Heart right ventricle (tissue), 16 donors: ENCODE measurements at places on chromosomes 5 and 9. TPM values are rescaled to one million over a fixed set of nuclear protein-coding genes. Genes with fewer than 3 reads are reported as not detected.

The INPP5E gene
- 7.4 TPM for total RNA-seq

- no peaks in the 10 kb centered on the region for H3K36me3 ChIP-seq
- H3K4me1 ChIP-seq, result peaks cover 1% of the 10 kb centered on the region
- no peak overlapping the region for H3K4me3 ChIP-seq
- no peak overlapping the region for H3K27ac ChIP-seq
- H3K27me3 ChIP-seq, result peaks cover 12% of the 10 kb centered on the region
These were observed 167.5 kb downstream of the SYK start for GRCh38 chr9:90969021-90969675.

DNA sequence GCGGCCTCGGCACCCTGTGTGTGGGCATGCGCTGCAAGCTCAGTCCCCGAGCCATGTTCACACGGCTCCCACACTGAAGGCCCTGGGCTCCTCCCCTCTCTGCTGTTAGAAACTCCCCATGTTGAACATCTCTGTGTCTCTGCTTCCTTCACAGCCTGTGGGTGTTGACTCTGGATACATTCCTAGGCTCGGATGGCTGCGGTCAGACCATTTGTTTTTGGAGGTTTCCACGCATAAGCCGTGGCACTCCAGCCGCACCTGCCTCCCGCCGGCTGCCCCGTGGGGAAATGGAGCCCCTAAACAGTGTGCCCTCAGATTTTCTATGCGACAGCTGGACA lies 31.2 kb upstream of the LRRC14B start:
- no peak for DNase-seq
- H3K27me3 ChIP-seq, result peaks cover 31% of the 10 kb centered on the region
- no peaks in the 10 kb centered on the region for H3K4me1 ChIP-seq
- no peak overlapping the region for H3K4me3 ChIP-seq
- no peaks in the 10 kb centered on the region for H3K36me3 ChIP-seq

DNA sequence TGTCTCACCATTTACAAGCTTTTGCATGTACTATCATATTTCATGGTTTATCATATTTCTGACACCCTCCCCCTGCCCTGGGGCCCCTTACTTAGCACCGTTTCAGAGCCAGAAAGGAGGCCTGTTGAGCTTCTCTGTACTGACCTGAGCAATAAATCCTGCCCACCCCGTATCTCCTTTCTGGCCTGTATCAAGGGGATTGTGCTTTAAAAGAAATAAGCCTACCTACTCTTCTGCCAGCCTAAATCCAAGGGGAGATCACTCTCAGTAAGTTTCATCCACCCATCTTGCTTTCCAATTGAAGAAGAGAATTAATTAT lies 54.0 kb upstream of the FST start:
- DNase-seq, result no peak
- H3K27ac ChIP-seq, result no peak overlapping the region
- no peak overlapping the region for H3K4me3 ChIP-seq

- no peaks in the 10 kb centered on the region for H3K4me1 ChIP-seq
- H3K27me3 ChIP-seq, result no peaks in the 10 kb centered on the region
- H3K27ac ChIP-seq, result no peak overlapping the region
- H3K36me3 ChIP-seq, result no peaks in the 10 kb centered on the region
These were observed 74.9 kb downstream of the PDE8B start for GRCh38 chr5:77285251-77285841.

- no peaks in the 10 kb centered on the region for H3K36me3 ChIP-seq
- no peak overlapping the region for H3K4me3 ChIP-seq
- H3K4me1 ChIP-seq, result peaks cover 77% of the 10 kb centered on the region
- no peak for DNase-seq
These were observed 7.3 kb downstream of the PCDH1 start for GRCh38 chr5:141870871-141871270.

DNA sequence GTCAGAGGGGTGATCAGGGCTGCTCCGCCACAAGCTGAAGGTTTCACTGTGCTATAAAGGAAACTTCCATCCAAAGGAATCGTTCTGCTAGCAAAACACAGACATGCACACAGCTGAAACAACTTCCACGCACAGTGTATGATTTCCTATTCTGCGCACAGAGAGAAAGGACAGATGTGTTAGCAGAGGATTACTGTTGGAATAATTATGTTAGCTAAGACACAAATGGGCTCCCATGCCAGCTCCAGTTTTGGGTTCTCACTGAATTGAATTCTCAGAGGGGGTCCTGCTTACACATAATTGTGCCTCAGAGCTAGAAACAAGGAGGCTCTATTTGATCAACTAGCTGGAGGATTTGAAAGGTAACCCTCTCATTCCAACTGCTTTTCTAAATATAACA lies 352.4 kb downstream of the IRX2 start:
- H3K36me3 ChIP-seq, result no peaks in the 10 kb centered on the region
- H3K4me1 ChIP-seq, result no peaks in the 10 kb centered on the region
- H3K27me3 ChIP-seq, result peaks cover 6% of the 10 kb centered on the region
- no peak overlapping the region for H3K27ac ChIP-seq

GRCh38 chr5:8756498-8757084 lies 789.3 kb downstream of the SEMA5A start:
- DNase-seq, result no peak
- no peak overlapping the region for H3K27ac ChIP-seq
- H3K27me3 ChIP-seq, result no peaks in the 10 kb centered on the region
- no peaks in the 10 kb centered on the region for H3K4me1 ChIP-seq
- no peak overlapping the region for H3K4me3 ChIP-seq

The LCN6 gene
- total RNA-seq, result 2.7 TPM

DNA sequence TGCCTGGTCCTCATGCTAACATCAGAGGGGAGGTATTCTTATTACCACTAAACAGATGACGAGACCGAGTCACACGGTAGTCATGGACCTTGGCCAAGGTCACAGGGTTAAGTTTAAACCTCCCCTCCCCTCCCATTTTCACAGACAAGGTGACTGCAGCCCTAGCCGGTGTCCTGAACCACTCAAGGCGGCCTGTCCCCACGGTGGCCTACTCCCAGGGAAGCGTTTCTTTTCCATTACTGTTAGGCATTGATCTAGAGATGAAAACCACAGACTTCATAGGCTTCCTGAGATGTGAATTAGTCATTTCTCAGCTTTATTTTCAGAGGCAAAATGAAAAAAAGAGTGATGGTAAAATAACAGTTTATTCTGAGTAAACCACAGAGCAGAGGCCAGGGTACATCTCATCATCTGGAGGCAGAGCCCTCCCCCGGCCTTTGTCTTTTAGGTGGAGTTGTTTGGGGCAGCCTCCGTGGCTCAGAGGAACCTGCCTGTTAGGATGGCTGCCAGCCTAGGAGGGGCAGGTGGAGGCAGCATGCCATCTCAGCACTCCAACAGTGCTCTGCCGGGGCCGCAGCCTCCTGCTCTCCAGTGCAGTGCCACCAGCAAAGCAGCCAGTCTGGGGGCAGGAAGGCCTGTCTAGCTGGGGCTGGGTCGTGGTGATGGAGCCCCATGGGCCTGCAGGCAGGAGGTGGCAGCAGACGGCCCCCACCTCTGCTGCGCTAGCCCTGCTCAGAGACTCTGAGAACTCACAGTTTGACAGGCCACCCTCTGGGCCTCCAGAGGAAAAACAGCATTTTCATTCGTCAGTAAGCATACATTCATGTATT lies 71.2 kb downstream of the RAPGEF1 start:
- H3K4me3 ChIP-seq, result no peak overlapping the region
- no peak for DNase-seq

GRCh38 chr9:70979966-70980365 lies 141.5 kb downstream of the TRPM3 start:
- no peak overlapping the region for H3K27ac ChIP-seq
- no peak overlapping the region for H3K4me3 ChIP-seq
- no peak for DNase-seq
- H3K36me3 ChIP-seq, result no peaks in the 10 kb centered on the region
- H3K4me1 ChIP-seq, result no peaks in the 10 kb centered on the region

DNA sequence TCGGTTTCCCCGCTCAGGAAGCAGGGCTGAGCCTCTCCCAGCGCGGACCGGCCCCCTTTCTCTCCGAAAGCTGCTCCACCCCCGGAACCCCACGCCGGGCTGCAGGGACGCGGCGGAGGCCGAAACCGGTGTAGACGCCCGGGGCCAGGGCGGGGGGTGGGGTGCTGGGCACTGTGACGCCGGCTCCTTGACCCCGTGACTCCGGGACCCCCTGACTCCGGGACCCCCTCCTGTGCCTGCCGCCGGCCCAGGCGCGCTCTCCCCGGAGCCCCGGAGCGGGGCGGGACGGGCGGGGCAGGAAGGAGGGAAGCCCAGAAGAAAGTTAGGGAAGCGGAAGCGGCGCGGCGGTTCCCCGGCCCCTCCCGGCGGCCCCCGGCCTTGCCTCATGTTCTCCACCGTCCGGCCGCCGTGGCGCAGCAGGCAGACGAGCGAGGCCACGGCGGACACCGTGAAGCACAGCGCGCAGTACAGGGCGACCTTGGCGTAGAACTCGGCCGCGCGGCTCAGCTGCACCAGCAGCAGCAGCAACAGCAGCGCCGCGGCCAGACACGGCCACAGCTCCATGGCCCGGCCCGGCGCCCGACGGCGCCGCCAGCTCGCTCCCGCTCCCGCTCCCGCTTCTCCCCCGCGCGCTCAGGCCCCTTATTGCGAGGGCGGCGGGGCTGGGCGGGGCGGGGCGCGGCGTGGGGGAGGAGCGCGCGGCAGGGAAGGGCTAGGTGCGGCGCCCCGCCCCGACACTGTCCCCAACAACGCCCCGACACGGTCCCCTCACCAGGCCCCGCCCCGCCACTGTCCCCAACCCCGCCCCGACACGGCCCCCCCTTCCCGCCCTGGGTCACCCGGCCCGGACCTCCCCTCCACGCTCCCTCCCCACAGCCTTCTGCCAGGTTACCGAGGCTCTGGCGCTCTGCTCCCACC lies at the start of gene AGPAT2:
TSS of gene AGPAT2 (minus strand) at position 664 of the 918 bp plus-strand sequence. CDS start at position 564, 100 bp downstream.
- H3K27me3 ChIP-seq, result no peaks in the 10 kb centered on the region
- H3K4me3 ChIP-seq, result peak within 1 kb of the TSS; percentile 94
- H3K4me1 ChIP-seq, result peaks cover 53% of the 10 kb centered on the region
- H3K36me3 ChIP-seq, result no peaks in the 10 kb centered on the region
- H3K27ac ChIP-seq, result peak within 1 kb of the TSS; percentile 94

GRCh38 chr9:81915801-81916505 lies 12.3 kb upstream of the SPATA31D4 start:
- H3K27me3 ChIP-seq, result no peaks in the 10 kb centered on the region
- H3K4me3 ChIP-seq, result no peak overlapping the region
- no peaks in the 10 kb centered on the region for H3K36me3 ChIP-seq
- H3K27ac ChIP-seq, result no peak overlapping the region

GRCh38 chr9:114313186-114313585 lies 9.7 kb upstream of the ORM1 start:
- H3K4me3 ChIP-seq, result no peak overlapping the region
- H3K36me3 ChIP-seq, result peaks cover 13% of the 10 kb centered on the region
- no peaks in the 10 kb centered on the region for H3K4me1 ChIP-seq
- H3K27me3 ChIP-seq, result no peaks in the 10 kb centered on the region
- no peak overlapping the region for H3K27ac ChIP-seq

The APBA1 gene
- total RNA-seq, result 2.1 TPM

GRCh38 chr5:140571105-140571504 lies 6.5 kb downstream of the SLC35A4 start:
- H3K27me3 ChIP-seq, result no peaks in the 10 kb centered on the region
- peak overlapping the region; percentile 62 for H3K27ac ChIP-seq
- no peak overlapping the region for H3K4me3 ChIP-seq
- H3K4me1 ChIP-seq, result peaks cover 68% of the 10 kb centered on the region

The LCN15 gene
- 20.1 TPM for total RNA-seq
